ENCODE measurements at places on chromosomes 4 and X.

- no peak for DNase-seq
Observed at GRCh38 chr4:153522802-153523094, 56.6 kb downstream of the TMEM131L start.

DNA sequence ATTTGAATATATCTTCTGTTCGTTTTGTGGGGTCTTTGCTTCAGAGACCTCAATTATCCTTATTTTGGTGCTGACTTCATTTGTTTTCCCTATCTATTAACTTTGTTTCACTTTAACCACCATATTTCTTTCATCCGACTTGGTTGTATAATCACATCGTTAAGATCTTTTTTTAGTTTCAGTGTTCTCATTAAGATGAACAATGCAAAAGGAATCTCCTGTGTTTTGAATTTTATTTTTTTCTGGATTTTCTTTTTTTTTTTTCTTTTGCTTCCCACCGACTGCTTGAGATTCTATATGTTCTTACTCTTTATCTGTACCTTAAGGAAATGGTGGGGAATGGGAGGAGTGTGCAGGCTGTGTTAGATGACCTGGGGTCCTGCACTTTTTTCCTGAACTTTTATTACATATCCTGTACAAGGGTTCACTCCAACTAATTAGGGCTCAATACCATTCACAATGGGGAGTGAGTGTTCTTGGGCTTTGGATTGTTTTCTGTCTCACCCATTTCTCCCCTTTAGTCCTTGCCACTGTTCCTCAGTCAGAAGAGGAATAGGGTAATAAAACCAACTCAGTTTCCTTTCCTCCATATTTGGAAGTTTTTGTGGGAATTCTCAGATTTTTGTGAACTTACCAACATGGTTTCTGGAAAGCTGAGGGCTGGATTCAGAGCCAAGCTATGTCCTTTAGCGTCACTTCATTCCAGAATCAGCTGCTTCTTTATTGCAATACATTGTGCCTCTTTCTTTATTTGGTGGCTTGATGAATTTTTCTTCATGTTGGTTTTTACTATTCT is 43.2 kb upstream of the BMPR1B start:
- DNase-seq = no peak

- DNase-seq = no peak
Observed at GRCh38 chr4:120753854-120754253, 168.7 kb downstream of the PRDM5 start.

DNA sequence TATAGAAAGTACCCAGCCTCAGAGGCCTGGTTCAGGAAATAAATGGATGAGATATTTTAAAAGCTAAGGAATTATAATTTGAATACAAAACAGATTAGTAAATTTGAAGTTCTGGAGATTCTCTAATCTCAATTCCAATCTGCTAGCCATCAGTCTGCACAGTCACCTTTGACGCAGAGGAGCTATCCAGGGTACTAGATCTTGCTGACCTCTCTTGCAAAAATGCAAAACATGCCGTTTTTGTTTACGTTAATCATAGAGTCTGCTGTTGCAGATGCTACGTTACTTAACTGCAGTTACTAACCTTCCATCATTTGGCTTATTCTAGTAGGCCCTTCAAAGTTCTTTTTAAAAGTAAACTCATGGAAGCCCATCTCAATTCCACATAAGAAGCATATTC is 10.4 kb downstream of the CCSER1 start:
- DNase-seq = no peak

- no peak for DNase-seq
Observed at GRCh38 chr4:15317246-15317645, 110.6 kb upstream of the C1QTNF7 start.

- DNase-seq = no peak
Observed at GRCh38 chr4:10891866-10892265, 207.3 kb upstream of the CLNK start.

DNA sequence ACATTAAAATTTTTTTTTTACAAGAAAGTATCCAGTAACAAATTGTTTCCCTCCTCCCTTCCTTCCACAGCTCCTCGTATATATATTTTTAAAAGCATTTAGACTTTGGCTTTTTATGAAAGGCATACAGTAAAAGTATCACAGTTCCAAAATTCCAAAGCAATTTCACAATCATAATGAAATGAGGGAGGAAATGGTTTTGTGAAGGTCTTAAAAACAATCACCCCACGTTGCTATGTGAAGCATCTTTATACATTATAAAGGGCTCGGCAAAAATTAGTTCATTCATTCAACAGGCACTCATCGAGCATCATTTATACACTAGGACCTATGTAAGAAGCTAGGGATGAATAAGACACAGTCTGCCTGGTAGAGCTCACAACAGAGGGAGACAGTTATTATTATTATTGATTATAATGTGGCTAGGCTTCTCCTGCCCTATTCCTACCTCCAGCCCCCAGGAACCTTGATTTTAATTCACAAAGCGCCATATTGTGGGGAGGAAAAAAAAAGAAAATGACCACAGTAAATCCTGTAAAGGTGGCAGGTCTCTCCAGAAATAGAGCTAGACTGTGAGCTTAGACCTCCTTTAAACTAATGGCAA is 239.9 kb downstream of the MAML3 start:
- DNase-seq = no peak

DNA sequence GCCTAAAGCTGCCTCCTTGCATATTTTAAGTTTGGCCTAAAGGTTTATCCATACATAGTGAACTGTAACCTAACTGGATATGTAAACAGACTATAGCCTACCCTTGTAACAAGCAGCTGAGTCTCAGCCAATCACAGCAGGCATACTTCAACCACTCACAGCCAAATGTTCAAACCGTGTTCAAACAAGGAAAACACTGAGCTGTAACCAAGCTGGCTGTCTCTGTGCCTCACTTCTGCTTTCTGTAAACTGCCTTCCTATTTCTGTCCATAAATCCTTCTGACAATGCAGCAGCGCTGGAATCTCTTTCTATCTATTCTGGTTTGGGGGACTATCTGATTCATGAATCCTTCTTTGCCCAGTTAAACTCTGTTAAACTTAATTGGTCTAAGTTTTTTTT is 16.4 kb downstream of the DSPP start:
- no peak for DNase-seq

DNA sequence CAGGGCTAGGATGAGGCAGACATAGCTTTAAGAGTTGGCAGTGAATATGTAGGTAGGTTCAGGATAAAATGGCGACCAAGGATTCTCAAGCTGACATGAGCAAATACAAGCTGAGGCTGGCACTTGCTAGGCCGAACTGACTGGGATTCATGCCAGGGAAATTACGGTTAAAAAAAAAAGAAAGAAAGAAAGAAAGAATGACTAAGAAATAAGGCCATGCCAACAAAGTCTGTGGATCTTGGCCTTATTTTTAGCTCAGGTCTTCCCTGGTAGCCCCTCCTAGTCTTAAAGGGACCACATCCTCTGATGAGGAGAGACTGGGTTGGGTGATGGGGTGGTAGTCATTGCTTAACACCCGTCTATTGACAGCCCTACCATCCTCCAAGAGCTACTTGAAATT is 64.4 kb upstream of the KLHL13 start:
- DNase-seq = no peak

DNA sequence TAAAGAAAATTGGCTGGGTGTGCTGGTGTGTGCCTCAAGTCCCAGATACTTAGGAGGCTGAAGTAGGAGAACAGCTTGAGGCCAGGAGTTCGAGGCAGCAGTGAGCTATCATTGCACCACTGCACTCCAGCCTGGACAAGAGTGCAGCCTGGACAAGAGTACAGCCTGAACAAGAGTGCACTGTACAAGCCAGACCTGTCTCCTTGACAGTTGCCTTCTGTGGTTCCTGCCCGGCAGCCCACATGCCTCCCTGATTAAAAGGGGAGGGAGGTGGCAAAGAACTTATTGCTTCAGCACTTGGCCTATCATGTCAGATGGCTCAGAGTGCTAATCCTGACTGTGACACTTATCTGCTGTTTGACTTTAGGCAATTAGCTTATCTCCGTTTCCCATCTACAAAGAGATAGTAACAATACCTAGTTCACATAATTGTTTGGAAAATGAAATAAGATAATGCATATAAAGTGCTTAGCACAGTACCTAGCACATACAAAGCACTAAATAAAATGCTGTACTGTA is 249.1 kb downstream of the DCLK2 start:
- DNase-seq = no peak

DNA sequence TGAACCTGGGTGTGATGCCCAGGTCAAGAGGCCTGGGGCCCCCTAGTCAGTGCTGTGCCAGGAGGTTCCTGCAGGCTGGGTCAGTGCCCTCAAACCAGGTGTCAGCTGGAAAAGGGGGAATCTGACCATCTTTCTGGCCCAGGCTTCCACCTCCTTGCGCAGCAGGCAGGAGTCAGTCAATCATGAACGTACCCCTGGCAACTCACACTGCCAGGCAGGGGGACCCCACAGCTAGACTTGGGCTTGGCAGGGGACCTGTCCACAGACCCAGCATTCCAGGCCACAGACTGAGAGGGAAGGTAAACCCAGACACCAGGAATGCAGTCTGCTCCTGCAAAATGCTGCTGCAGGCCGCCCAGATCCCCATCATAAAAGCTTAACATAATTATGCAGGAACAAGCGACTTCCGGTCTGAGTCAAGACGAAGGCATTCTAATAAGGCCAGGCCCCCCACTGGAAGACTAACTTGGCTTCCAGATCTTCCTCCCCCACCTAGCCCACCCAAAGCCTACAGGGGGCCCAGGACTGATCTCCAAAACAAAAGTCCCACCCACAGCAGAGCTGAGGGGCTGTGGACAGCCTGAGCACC is 156.3 kb downstream of the BCOR start:
- no peak for DNase-seq

DNA sequence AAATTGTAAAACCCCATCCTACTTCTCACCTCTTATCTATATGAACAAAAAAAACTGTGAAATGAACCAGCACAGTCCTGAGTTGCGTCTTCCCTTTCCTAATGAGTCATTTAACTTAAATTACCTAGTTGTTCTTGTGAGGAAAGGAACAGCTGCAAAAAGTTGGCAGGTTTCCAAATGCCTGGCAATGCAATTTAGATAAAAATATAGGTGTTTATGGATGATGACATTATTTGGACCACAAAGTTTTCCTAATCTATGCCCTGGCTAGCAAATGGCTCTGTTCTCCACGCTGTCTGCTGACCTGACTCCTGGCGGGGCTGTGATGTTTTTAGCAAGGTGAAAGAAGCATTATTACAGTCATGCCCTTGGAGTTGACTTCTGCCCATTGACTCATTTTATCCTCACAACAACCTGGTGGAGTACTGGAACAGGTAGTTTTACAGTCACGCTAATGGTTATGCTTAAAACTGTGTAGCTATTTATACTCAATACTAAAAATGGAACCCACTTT is 29.8 kb upstream of the RELL1 start:
- no peak for DNase-seq

DNA sequence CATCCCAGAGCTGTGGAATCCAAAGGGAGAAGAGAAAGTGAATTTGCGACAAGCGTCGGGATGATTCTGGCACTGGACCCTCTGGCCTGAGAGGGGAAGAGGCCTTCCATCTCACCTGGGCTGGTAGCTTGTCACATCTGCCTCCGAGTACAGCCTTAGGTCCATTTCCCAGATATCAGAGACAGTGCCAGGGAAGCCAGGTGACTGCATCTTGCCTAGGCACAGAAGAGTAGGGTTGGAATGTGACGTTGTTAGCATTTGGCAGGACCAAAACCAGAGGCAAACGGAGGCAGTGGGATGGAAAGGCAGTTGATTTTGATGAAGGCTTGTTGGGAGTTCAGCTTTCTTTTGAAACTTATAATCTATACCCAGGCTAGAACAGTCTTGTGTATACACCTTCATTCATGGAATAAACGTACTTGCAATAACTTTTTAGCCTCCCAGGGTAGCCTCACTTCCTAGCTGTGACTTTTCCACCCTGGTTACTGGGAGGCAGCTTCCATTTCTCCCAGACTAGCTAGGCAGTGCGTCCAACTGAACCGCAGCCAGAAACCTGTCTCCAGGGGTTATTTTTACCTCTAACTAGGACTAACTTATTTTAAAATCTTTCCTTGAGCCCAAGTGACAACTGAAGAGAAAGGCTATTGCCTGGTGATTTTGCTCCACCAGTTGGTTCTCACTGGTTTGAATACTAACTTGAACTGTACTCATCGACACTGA is 5.9 kb downstream of the SOD3 start:
- no peak for DNase-seq

All from memory B cell (primary cell).